ENCODE measurements at places on chromosomes 7 and 10.
A peak's percentile ranks its signal among the peaks of the same experiment; 100 is the strongest.

- peak; percentile 71 for DNase-seq
These were observed 3.0 kb downstream of the BRI3 start for GRCh38 chr7:98284335-98285036.

GRCh38 chr7:52021343-52021742 is 704.7 kb upstream of the COBL start:
- no peak for DNase-seq

DNA sequence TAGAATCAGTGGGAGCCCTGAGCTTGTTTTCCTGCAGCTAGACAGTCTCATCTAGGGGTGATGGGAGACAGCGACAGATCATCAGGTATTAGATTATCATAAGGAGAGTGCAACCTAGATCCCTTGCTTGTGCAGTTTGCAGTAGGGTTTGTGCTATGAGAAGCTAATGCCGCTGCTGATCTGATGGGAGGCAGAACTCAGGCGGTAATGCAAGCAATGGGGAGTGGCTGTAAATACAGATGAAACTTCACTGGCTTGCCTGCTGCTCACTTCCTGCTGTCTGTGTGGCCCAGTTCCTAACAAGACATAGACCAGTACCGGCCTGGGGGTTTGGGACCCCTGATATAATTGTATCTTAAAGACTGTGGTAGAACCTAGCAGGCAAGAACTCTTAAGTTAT is 17.6 kb downstream of the NRBF2 start:
- no peak for DNase-seq

DNA sequence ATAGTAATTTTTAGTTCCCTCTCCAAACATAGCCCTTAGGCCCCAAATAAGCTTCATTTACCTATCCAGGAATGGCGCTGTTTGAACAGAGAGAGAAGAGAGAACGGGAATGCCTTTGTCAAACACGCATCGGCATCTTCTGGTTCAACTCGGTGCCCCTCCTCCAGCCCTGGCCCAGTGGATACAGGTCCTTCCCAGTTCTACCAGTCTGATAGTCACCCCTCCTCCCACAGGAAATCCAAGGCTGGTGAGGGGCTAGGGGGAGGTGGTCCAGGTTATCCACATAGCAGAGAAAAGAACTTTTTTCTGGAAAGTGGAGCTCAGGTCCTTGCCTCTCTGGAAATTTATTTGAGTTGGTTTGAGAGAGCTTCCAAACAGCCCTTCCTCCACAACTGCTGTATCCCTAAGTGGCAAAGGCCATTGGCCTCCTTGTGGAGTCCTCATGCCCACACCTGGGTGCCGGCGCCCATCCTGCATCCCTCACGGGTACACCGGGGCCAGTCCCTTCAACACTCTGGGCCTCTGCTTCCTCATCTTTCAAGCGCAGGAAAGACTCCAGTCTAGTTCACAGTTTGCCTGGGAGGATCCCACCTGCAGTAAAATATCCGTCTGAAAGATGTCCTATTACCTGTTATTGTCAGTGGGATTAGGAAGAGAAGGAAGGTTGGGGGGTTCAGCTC is 287.4 kb downstream of the CELF2 start:
- no peak for DNase-seq

DNA sequence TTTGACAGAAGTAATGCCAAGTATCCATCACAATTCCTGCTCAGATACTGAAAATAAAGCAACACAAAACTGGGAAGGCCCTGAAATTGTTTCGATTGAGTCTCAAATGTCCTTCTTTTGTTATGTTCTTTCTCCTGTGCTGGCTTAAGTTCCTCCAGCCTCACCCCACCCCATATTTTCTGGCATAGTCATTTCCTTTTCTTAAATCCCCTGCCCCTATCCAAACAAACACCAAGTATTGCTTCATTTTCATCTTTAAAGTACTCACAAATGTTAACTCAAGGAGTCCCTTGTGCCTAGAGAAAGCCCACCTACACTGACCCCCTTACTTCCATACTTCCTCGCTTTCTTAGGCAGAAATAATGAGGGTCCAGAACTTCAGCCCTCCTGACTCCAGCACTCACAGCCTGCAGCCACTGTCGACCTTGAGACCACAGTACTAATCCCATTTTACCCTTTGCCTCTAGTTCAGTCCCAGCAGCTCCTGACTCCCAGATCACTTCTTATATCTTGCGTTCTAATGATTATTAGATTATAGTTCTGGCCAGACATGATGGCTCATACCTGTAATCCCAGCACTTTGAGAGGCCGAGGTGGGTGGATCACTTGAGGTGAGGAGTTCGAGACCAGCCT is 73.2 kb upstream of the ST8SIA6 start:
- DNase-seq = peak; percentile 59

DNA sequence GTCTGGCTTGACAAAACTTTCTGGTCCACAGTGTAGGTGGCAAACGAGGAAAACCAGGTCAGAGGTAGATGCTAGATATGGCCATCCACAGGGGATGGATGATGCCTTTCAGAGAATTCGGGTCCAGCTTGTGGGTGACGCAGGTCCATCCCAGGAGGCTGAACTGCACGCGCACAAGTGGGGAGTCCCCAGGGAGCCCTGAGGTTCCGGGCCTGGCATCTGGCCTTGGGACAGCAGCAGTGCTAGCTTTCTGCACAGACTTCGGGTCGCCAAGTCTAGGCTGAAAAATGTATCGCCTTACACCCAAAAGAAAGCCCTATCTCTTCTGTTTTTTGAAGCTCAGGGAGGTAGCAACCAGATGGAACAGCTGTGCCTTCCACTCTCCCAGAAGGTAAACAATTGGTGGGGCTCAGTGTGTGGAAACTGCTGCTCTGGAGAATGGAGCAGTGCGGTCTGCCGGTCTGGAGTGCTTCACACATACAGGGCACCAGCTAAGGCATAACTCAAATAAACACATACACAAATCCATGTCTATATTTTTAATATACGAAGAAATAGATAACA is 119.3 kb upstream of the ACBD5 start:
- DNase-seq = no peak

DNA sequence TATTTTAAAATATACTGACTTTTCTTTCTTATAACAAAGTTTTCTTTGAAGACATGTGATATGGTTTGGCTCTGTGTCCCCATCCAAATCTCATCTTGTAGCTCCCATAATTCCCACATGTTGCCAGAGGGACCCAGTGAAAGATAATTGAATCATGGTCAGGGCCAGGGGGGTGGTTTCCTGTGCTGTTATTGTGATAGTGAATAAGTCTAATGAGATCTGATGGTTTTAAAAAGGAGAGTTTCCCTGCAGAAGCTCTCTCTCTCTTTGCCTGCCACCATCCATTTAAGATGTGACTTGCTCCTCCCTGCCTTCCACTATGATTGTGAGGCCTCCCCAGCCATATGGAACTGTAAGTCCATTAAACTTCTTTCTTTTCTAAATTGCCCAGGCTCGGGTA is 768.1 kb downstream of the NRG3 start:
- DNase-seq = no peak

- DNase-seq = peak; percentile 83
These were observed 115.5 kb upstream of the CREB5 start for GRCh38 chr7:28296571-28297483.

GRCh38 chr10:60954035-60954434 is 10.1 kb upstream of the RHOBTB1 start:
- no peak for DNase-seq

DNA sequence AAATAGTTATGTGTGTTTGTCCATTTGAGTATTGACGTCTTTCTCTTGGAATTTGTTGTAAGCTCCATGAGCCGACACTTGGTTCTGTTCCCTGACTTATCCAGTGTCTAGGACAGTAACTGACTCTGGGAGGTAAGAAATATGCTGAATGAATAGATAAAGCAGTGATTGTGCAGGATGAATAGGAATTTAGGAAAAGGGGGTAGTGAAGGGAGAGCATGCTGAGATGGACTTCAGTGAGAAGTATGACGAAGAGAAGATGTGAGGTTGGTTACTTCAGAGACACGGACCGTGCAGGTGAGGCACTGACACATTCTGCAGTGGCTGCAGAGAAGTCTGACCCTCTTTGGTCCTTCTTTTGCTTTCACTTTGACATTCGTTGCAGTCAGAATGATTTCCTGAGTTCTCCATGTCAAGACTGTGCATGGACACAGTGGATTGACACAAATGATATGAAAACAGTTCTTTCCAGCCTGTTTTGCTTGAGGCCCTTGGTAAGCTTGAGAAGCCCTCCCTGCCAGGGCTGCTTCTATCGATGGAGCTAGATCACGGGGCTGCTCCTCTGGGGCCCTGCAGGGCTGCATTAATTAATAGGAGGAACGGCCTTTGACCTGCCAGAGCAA is 261.5 kb upstream of the SORCS1 start:
- DNase-seq = no peak

- DNase-seq = no peak
These were observed 194.9 kb downstream of the GPAM start for GRCh38 chr10:111988646-111989045.

DNA sequence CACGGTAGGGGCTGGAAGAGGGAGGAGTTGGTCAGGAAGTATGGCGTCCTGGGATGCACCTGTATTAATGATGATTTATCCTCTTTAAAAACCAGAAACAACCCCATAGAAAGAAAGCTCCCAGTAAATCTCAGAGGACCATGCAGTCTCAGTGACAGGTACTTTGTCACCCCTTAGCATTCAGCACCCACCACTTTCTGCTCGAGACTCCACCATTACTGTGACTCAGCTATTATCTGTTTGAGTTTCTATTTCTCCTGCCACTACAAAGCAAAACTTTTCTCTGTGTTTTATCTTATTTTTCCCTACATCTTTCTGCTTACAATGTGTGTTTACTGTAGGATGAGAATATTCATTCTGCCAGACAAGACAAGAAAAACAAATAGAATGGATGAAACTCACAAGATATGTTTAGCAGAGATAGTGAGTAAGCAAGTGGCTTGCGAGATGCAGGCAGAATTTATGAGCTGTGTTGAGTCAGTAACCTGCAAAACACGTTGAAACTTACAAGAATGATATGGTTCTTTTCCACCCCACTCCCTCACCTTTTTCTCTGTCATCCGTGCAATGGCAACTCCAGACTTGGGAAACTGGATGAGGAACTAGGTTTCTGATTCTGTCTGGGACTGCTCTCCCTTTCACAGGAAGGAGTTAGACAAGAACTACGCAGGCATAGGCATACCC is 127.1 kb downstream of the AOAH start:
- DNase-seq = no peak

- DNase-seq = no peak
These were observed 232 bp upstream of the GRID1 start for GRCh38 chr10:86366902-86367151.

- no peak for DNase-seq
These were observed 91.5 kb upstream of the MXI1 start for GRCh38 chr10:110115784-110116520.

DNA sequence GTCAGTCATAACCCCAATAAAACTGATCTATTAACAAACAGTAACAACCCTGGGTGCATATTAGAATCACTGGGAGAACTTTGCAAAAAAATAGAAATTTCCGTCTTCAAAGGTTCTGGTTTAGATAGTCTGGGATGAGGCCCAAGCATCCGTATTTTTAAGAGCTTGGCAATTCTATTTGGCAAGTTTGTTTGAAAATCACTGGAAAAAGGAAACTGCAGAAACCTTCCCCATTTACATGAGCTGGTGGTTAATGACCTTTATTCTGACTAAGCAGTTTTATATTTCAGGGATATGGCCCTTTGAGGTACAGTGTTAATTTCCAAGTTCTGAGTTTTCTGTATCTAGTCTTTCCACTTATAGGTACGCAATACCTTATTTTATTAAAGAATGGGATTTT is 115.8 kb upstream of the PRR15 start:
- no peak for DNase-seq

- no peak for DNase-seq
These were observed 205.2 kb downstream of the FAM107B start for GRCh38 chr10:14569274-14570060.

DNA sequence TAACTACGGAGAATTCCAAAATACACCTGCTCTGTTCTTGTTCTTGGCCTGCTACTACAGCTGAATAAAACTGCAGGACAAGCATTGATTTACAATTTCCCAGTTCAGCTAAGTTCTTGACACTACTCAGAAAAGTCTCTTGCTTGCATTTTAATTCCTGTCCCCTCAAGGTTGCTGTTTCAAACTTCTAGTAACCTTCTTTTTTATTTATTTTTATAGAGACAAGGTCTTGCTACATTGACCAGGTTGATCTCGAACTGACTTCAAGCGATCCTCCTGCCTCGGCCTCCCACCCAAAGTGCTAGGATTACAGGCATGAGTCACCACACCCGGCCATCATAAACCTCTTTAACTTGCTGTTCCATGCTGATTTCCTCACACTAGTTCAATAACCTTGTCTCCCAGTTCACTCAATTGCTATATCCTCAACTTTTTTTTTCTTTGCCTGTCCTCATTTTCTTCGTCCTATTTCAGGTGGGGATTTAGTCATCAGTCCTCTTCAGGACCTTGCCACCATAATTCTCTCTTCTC is 79.9 kb downstream of the ARHGAP21 start:
- DNase-seq = no peak

- DNase-seq = no peak
These were observed 233.0 kb downstream of the CACNA2D1 start for GRCh38 chr7:82210416-82211184.

DNA sequence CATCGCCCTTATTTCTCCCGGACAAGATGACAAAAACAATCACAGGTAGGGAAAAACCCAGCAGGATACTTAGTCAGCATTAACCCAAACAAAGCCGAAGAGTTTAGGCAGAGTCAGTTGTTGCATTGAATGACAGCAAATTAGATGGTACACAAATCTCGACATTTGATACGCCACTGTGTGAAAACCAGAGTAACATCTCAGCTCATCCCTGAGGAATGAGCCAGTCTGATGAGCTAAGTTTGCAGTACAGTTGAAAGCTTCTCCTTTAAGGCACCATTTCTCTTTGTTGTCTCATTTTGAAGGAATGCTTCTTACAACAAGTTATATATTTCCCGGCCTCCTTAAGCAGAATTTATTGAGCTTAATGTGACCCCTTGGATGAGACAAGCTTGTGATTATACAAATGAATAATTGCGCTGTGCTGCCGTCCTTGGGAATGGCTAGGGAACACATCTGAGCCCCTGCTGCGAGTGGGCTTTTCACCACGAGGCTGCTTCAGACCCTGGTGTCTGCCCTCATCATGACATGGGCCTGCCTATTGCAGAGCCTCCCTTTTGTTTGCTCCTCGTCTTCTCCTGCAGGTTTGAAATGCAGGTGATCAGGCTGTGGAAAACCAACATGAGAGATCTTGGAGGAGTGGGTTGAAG is 137.3 kb downstream of the CELF2 start:
- no peak for DNase-seq

GRCh38 chr10:48759113-48759901 is 74.6 kb downstream of the WDFY4 start:
- DNase-seq = no peak

- DNase-seq = peak; percentile 93
These were observed 121.8 kb downstream of the KMT2C start for GRCh38 chr7:152313831-152314604.

GRCh38 chr7:130305433-130306042 is 12.6 kb downstream of the CPA4 start:
- DNase-seq = no peak

GRCh38 chr10:100265821-100266485 is 1.5 kb downstream of the CWF19L1 start:
- DNase-seq = no peak
